ENCODE measurements at places on chromosomes 12 and 14.

DNA sequence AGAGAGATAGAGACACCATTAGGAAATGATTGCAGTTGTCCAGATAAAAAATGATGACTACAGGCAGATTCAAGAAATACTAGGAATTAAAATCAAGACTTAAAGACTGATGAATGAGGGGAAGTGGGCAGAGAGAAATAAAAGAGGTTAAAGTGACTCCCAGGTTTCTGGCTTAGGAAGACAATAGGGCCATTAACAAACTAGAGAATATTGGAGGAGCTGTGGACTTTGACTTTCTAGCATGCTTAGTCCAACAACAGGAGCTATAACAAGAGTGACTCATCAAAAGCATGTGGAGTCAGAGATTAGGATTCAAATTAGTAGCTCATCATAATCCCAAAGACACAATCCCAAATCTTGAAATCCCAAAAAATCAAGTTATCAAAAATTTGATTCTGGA lies 101.5 kb downstream of the BMP4 start:
- no peak for DNase-seq

GRCh38 chr14:55951341-55952206 lies 166.6 kb upstream of the PELI2 start:
- DNase-seq: no peak

DNA sequence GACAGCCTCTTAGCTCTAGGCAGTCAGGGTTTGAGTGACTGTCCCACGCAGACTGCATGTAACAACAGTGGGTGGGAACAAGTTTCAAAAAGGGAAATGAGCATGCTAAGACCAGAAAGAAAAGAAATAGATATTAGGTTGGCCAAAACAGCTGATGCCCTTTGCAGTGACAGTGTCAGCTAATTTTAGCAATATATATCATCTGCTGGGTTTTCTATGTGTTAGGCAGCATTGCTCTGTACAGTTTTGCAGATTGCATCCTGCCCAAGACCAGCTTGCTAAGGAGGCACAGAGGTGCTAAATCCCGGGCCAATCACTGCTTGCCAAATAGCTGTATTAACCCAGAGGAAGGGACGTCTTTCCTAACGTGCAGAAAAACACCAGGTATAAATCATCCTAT lies 541.9 kb upstream of the TBX3 start:
- no peak for DNase-seq

GRCh38 chr14:77002889-77003288 lies 25.6 kb downstream of the IRF2BPL start:
- no peak for DNase-seq

DNA sequence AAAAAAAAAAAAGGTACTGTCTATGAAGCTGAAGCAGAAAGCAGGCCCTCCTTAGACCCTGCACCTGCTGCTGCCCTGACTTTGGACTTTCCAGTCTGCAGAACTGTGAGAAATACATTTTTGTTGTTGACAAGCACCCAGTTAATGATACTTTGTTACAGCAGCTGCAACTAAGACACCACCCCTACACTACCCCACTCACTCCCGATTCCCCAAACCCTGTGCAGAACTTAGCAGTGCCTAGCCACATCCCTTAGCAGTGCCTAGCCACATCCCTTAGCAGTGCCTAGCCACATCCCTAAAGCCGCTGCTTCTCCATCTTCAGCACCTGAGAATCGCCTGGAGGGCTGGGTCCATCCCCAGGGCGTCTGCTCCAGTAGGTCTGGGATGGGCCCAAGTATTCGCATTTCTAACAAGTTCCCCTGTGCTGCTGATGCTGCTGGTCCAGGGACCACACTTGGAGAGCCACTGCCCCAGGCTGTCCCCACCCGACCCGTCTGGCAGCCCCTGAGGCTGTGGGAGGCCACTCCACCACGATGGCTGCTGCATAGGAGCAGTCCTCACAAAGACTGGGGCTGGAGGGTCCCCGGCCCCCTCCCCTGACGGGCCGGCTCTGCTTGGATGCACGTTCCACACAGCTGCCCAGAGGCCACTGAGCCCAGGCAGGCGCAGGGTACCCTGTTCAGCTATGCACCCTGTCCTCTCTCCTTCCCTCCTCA lies 10.8 kb upstream of the PPP1R13B start:
- DNase-seq: no peak

GRCh38 chr12:75471902-75472890 lies 8.4 kb upstream of the GLIPR1 start:
- DNase-seq: no peak

- DNase-seq: no peak
These were observed 49.2 kb downstream of the SYNE3 start for GRCh38 chr14:95467232-95467631.

DNA sequence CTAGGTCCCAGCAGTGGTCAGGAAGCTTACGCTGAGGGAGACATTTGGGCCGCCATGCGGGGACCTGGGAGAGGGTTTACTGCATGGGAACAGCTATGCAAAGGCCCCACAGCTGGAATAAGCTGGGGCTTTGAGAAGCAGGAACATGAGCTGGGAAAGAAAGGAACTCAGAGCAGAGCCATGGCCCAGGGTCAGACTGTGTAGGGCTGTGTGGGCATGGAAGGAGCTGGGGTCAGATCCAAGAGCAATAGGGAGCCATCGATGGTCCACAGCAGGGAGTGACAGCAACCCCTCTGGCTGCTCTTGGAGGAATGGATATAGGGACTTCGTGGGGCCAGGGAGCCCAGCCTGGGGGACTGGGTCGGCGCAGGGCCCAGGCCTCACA lies 151.6 kb downstream of the ADGRD1 start:
- no peak for DNase-seq

DNA sequence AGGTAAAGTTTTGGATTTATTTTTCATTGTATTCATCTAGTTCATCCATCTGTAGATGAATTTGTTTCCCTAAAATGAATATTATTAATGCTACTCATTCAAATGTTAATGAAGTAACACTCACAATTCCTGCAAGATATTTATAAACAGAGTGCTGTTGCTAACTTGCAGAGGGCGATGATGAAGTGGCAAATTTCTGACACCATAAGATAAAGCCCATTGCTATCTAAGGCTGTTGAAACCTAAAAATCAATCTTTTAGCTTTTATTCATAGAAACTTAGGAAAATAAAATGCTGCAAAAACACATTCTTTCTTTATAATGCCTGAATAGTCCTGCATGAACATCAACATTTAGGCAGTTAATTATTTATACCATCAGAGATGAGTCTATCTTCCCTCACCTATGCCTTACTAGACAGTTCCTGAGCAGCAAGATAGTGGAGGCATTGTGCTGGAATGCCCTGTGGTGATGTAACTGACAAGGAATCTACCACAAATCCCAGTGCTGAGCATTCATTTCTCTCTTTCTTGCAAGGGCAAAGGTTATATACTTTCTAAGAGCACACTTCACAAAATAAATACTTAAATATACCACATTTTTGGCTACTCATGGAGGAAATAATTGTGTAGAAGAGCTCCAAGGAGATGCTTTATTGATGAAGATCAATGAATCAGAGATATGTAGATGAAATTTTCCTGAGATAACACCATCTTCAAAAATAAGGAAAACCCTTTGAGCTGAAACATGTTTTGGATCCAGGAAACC lies 57.6 kb downstream of the LMNTD1 start:
- no peak for DNase-seq

GRCh38 chr14:81137316-81137715 lies 83.4 kb downstream of the GTF2A1 start:
- DNase-seq: no peak

DNA sequence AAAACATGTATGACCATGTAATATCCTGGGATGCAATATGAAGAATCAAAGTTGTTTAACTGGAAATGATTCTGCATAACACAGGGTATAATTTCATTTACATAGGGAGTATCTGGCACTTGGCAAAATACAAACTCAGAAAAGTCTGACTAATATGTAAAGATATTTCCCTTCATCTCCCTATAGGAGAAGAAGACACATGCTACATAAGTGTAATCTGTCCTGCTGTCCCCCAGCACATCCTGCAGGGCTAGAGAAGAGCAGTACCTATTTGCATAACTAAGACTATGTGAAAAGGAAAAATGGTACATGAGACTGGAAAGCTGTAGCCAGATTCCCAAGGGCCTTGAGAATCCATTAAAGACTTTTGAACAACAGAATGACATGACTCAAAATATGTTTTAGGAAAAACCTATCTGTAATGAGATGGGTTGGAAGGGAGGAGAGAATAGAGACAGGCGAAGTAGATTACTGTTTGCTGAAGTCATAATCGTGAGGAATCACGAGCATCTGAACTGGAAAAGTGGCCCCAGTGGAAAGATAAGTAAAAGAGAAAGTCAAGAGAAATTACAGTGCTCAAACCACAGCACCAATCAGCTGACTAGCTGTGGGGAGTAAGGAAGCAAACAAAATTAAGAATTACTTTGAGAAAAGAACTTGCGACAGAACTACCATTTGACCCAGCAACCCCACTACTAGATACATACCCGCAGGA lies 155.1 kb upstream of the HMGA2 start:
- no peak for DNase-seq

- DNase-seq: no peak
These were observed 9.5 kb downstream of the SLC38A2 start for GRCh38 chr12:46362895-46363581.

DNA sequence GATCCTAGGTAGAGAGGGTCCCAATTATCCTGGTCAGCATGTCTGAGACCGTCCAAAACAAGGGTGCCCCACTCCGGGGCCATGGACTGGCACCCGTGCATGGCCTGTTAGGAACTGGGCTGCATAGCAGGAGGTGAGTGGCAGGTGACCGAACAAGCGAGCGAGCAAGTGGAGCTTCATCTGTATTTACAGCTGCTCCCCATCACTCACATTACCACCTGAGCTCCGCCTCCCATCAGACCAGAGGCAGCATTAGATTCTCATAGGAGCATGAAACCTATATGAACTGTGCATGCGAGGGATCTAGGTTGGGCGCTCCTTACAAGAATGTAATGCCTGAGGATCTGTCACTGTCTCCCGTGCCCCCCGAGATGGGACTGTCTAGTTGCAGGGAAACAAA lies 44.4 kb upstream of the TMCC3 start:
- DNase-seq: no peak

- no peak for DNase-seq
These were observed 17.9 kb downstream of the WASHC3 start for GRCh38 chr12:102043928-102044327.

Measured in NCI-H1436 treated with DMSO at 0.1 percent for 48 hours (cell line).